Stimulated activated CD8-positive, alpha-beta memory T cell treated with anti-CD3 and anti-CD28 coated beads, Interleukin-15, amount 100 ng/mL, for 4 hours (primary cell): ENCODE measurements at places on chromosomes 11 and 22.

GRCh38 chr22:20532256-20532993, 25.0 kb downstream of the MED15 start:
- DNase-seq: no peak

GRCh38 chr11:47021965-47022364, 85.4 kb downstream of the CSTPP1 start:
- DNase-seq: no peak

- no peak for DNase-seq
These were observed 111.6 kb upstream of the CD82 start for GRCh38 chr11:44453871-44454270.

- no peak for DNase-seq
These were observed 56.9 kb upstream of the PRSS23 start for GRCh38 chr11:86743223-86744118.

DNA sequence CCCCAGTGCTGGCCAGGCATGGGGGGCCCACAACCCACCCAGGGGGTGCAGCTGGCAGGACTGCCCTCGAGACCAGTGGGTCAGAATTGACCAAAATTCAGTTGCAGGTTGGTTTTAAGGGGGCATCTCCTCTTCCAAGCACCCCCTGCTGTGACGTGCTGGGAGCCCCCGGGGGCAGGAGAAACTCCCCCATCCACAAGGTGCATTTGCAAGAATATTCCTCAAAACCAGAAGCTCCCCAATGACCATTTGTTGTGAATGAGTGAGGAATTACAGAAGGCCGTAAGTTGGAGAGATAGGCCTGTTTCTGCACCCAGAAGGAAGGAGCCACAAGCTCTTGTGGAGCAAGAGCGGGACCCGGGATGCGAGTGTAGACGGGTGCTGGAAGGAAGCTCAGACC, 414.5 kb downstream of the BRD1 start:
- no peak for DNase-seq

DNA sequence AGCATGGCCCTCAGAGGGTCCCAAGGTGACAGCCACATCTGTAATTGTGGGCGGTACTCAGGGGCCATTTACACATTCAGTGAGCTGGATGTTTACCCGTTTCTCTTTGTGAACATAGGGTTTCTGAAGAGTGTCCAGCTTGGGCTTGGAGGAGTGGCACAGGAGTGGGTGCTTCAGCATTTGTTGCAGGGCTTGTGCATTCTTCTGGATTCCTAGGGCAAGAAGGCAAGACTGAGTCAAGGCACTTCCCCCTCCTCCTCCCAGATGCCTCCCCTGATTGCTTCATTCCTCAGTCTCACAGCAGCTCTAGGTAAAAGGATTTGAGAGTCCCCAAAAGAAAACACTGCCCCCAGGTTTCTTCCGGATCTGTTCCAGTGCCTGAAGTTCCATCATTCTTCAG, 95.4 kb downstream of the RNF169 start:
- DNase-seq: no peak

- no peak for DNase-seq
These were observed 173.2 kb downstream of the DSCAML1 start for GRCh38 chr11:117623831-117624271.
